GM12878 (cell line): ENCODE measurements at places on chromosomes 3 and 15.

DNA sequence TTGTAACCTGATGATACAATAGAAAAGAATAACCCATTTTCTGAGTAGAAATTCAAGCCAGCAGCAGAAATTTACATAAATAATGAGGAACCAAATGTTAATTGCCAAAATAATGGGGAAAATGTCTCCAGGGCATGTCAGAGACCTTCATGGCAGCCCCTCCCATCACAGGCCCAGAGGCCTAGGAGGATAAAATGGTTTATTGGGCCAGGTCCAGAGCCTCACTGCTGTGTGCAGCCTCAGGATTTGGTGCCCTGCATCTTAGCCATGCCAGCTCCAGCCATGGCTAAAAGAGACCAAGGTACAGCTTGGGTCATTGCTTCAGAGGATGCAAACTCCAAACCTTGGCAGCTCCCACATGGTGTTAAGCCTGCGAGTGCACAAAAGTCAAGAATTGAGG lies 352.1 kb upstream of the MEIS2 start:
- DNase-seq: no peak

DNA sequence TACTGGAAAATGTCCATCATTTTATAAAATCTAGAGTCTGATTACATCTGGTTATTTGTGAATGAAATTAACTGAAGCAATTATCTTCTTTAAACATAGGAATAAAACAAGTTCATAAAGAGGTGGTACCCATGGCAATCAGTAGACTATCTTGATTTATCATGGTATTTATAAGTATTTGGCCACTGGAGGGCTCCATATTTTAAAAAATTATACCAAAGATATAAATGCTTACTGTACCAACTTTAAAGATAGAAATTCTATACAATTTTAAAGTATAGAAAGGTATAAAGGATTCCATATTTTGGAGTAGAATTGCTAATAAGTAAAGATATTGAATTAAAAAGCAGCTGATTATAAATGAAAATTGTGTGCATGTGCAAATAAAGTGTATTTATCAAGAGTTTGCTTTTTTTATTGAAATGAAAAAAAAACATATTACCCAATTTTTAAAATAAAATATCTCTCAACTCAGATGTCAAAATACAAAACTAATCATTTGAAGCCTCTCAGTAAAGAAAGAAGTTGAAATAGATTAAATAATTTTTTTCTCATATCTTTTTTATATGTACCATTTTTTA lies 105.3 kb downstream of the BBX start:
- DNase-seq: no peak

DNA sequence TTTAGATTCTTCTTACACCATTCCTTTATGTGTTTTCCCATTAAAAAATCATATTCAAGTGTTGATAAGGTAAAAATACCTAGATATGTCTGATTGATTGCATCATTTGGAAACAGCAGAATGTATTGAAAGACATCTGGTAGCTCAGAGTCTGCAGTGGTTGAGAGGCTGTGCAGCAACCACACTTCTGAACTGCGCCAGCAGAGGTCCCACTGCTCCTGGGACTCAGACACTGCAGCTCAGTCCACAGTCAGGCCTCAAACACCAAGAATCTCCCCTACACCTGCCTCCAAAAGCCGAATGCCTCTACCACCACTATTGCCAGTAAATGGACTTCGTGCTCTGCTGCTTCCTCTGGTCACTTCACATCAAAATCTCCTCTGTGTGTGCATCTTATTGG lies 176.9 kb upstream of the LMCD1 start:
- DNase-seq: no peak

- DNase-seq: no peak
These were observed 910 bp upstream of the ABHD6 start for GRCh38 chr3:58236527-58237237.
